ENCODE measurements at places on chromosomes 3 and 15.

DNA sequence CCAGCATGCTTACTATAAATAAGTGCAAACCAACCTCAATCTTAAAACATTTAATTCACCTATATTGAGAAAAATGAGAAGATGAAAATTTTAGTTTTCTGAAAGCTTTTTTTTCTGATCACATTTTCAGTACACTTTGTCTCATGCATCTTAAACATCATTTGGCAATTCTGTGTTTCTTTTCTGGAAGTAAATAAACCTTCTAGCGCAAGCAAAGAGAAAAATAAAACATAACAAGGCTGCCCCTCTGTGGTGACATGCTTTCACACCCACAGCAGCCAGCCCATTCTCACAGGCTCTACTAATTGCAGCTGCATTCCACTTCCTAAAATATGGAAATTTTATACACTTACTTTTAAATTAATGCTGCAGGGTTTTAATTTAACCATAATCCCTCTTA, 90.1 kb downstream of the NEK10 start:
- no peak for DNase-seq

DNA sequence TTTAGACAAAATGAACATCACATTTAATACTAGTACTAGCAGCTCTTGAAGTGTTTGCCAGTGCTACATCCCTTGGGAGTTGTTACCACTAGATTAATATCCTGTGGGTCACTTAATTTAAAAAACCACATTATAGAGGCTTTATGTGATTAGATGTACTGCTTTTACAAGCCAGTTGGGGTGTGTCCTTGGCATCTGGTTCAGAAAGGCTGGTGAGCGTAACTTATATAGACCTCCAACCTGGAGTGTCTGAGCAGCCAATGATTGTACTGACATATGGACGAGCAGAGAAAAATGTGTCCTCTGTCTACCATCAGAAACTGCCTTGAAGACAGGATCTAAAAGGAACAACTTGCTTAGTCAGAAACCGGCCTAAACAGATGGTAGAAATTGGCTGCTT, 306.2 kb upstream of the ATP11B start:
- DNase-seq = no peak

GRCh38 chr3:105869861-105870755, 1.3 kb upstream of the CBLB start:
- DNase-seq = no peak

GRCh38 chr3:64578797-64579196, 109.0 kb downstream of the ADAMTS9 start:
- DNase-seq = no peak

- no peak for DNase-seq
Observed at GRCh38 chr3:48426401-48426909, 3.4 kb downstream of the PLXNB1 start.

DNA sequence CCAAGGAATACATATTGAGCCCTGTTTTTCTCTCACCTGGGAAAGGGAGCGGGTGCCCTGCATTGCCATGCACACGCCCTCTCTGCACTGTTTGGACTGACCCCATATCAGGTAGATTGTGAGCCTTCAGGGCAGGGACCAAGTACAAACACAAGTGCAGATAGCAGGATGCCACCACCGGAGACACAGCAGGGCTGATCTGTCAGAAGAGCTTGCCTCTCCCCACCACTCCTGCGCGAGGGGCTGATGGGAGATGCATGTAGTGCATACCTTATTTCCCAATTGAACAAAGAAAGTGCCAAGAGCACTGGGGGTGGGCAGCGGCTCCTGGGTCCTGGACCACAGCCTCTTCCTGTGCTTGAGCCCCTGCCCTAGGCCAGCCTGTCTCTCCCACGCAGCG, 9.0 kb upstream of the SLCO2A1 start:
- DNase-seq = no peak

DNA sequence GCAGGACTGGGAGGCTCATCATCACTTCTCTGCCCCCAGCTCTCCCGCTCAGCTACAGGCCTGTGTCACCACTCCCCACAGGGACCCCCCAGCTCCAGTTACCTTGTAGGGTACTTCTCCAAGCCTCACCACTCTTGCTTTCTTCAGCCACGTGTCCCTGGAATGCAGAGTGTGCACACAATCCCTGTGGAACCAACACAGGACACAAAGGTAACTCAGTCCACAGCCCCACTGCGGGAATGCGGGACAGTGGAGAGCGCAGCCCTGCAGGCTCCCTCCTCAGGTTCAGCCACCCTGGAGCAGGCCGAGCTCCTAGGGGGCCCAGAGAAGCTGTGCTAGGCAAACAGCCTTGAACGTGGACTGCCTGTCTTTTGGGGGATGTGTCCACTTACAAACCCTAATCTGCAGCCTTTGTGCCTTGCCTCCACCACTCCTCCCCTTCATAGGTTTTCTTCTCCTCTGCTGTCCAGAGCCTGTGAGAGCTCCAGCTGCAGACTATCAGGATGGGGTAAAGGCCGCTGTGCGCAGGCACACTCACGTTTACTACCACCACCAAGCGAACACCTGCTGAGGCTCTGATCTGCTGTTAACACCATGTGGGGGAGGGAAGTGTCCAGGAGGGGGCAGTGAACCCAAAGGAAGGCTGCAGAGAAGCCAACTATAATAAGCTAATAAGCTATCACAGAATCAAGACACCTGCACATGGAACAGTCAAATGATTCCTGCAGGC, 26.0 kb downstream of the XPC start:
- DNase-seq = no peak

GRCh38 chr15:61205346-61205921, 23.7 kb downstream of the RORA start:
- DNase-seq = no peak

DNA sequence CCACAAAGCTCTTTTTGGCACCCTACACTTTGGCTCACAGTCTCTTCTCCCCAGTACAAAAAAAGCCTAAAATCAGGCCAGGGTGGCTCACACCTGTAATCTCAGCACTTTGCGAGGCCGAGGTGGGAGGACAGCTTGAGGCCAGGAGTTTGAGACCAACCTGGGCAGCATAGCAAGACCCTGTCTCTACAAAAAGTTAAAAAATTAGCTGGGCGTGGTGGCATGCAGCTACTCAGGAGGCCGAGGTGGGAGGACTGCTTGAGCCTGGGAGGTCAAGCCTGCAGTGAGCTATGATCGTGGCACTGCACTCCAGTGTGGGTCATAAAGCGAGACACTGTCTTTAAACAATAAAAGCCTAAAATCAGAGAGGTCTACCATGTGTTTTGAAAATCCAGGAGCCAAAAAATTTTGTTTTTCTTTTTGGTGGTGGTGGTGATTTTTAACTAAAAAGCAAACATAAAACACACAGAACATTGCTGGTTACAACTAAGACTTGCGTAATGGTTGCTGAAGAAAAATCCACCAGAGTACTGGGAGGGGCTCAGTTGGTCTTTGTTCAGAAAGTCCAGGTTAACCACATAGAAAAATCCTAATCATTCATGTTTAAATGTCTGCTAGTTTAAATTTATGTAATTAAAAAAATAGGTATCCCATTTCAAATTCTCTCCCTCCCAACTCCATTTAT, 1.6 kb upstream of the MAN2C1 start:
- DNase-seq = no peak

GRCh38 chr3:72185549-72186399, 400.8 kb upstream of the PROK2 start:
- no peak for DNase-seq

GRCh38 chr15:98505611-98506031, 142.7 kb upstream of the IGF1R start:
- DNase-seq = no peak

DNA sequence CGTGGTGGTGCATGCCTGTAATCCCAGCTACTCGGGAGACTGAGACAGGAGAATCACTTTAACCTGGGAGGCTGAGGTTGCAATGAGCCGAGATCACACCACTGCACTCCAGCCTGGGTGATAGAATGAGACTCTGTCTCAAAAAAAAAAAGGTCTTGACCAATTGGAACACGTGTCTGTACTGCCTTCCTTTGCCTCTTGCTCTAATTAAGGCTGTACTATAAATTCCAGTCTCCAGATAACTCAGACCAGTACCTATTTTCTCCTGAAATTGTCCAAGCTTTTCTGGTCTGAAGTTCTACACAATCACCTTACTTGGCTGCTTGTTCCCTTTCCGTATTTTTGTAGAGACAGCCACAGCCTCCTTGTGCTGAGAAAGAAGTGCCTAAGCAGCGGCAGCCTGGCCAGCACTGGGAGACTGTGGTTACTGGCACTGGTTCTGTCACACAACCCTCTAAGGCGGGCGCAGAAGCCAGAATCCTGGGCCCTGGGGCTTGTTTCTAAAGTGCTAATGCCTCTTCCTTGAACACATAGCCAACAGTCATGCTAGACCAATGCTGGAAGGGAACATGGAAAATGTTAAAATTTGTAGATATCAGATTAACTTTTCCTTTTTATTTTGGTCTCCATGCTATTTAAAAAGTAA, 6.2 kb upstream of the CEP70 start:
- no peak for DNase-seq

GRCh38 chr3:105139881-105140560, 226.7 kb upstream of the ALCAM start:
- no peak for DNase-seq

- no peak for DNase-seq
Observed at GRCh38 chr3:174810254-174810653, 48.9 kb upstream of the NAALADL2 start.

GRCh38 chr3:143811602-143812001, 36.7 kb downstream of the SLC9A9 start:
- no peak for DNase-seq

DNA sequence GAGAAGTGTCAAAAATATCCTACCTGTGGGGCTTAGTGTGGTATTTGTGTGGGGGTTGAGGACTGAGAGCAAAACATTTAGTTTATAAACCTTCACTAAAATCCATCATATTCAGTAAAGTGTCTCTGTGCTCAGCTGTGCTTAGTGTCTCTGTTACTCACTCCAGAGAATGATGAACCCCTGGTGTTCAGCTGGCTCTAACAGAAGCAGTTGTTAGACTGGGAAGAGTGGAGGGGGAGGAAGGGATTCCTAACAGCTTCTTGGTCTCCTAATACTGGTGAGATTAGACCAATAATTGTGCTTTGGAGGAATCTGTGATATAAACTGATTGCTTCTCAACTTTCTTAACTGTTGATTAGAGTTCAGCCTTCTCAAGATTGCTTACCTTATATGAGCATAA, 1123.5 kb downstream of the ROBO2 start:
- no peak for DNase-seq

- DNase-seq = no peak
Observed at GRCh38 chr15:24862726-24863521, 91.9 kb upstream of the SNRPN start.

DNA sequence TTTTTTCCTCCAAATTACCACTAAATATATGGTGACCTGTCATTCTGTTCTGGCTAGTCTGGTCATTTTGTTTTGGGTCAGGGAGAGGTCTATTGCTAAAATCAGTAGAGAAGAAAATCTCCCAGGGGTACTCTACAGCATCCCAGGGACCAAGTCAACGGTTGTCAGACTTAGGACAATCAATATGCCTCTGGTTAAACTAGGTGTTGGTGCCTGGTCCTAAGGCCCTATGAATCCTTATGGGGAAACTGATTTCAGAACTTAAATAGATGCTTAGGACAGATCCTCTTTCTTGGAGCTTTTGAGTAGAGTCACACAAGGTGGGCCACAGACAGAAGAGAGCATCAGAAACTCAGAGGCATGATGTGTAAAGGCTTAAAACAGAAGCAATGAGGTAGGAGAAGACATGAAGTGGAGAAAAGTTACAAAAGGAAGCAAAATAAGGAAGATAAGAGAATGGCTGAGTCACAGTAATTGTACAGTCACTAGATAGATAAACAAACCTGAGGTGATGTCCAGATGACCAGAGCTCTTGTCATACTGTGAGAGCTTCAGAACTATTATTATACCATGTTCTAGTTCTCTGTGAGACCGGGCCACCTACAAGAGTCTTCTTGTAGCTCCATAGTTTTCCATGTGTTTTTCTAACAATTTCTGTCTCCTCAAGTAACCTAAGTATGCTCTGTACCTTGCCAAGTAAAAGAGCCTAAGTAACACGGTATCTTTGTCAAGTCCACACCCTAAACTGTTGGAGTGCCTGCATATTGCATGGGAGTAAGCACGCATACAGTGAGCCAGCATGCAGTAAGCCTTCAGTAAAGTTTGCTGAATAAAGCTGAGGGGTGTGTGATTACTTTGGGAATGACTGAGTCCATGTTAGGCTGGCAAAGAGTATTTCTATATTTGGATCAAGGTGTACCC, 44.6 kb upstream of the LEKR1 start:
- no peak for DNase-seq

GRCh38 chr15:68578980-68579935, at the start of gene CORO2B:
Gene CORO2B (plus strand): TSS chr15:68578993. CDS start chr15:68579263, 270 bp downstream.
- no peak for DNase-seq

GRCh38 chr15:67180035-67180434, 74.4 kb downstream of the AAGAB start:
- DNase-seq = no peak

- no peak for DNase-seq
Observed at GRCh38 chr3:185648396-185648795, 62.3 kb downstream of the SENP2 start.

DNA sequence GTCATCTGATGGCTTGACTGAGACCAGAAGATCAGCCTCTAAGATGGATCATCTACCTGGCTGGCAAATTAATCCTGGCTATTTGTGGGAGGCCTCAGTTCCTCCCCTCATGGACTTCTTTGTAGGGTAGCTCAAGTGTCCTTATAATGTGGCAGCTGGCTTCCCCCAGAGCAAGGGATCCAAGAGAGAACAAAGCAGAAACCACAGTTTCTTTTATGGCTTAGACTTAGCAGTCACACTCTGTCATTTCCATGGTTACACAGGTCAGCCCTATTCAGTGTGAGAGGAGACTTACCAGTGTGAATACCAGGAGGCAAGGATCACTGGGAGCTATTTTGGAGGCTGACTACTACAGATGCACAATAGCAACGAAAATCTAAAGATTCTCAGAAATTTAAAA, 15.3 kb upstream of the ARL14 start:
- DNase-seq = no peak

DNA sequence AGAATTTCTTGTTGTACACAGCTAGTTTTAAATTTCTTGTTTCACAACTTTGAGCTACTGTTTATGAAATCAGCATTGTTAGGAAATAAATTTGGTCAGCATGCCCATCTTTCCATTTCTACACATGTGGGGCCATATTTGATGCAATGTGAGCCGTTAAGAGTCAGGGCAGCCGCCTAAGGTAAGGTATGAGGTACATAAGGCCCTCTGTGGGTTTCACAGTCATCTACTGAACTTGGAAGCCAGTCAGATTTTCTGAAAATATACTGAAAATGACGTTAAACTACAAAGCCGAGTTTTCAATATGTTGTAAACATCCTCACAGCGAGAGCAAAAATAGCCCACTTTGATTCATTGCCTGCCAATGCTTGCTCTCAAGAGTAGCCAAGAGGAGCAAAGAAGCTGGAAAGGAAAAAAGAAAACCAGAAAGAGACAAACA, 94.7 kb upstream of the PDZRN3 start:
- DNase-seq = no peak

GRCh38 chr15:38576837-38577236, 12.2 kb upstream of the RASGRP1 start:
- no peak for DNase-seq

DNA sequence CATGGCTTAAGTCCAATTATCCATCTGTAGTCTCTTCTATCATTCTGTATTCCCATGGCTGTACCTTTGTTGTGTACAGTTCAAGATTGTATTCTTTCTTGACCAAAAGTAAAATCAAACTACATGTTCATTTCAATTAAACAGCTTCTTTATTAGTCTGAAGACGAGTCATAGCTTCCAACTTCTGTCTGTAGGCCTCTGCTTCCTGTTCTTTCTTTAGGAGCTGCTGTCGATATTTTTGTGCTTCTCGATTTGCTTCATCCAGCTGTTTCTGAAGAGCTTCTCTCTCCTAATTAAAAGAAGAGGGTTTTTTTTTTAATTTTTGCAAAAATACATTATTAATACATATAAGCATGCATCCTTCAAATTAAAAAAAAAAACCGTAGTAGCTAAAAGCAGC, 13.0 kb upstream of the HDC start:
- no peak for DNase-seq
